GM23338 (cell line): ENCODE measurements at places on chromosomes 7 and 10. TPM values are rescaled to one million over a fixed set of nuclear protein-coding genes. Genes with fewer than 3 reads are reported as not detected.
A peak's percentile ranks its signal among the peaks of the same experiment; 100 is the strongest.

- peaks cover 14% of the 10 kb centered on the region for H3K4me1 ChIP-seq
- no peak for DNase-seq
- no peaks in the 10 kb centered on the region; the same call in 1 of the 2 replicates for H3K36me3 ChIP-seq
Measured at GRCh38 chr7:106010866-106011265, 47.8 kb downstream of the CDHR3 start.

GRCh38 chr7:156460858-156461627 lies 179.5 kb upstream of the RNF32 start:
- DNase-seq, result no peak
- no peaks in the 10 kb centered on the region for H3K27me3 ChIP-seq

GRCh38 chr7:82373926-82374635 lies 69.5 kb downstream of the CACNA2D1 start:
- H3K4me1 ChIP-seq, result peaks cover 6% of the 10 kb centered on the region
- no peak overlapping the region for H3K4me3 ChIP-seq
- no peak for DNase-seq
- H3K36me3 ChIP-seq, result no peaks in the 10 kb centered on the region
- no peaks in the 10 kb centered on the region for H3K27me3 ChIP-seq

DNA sequence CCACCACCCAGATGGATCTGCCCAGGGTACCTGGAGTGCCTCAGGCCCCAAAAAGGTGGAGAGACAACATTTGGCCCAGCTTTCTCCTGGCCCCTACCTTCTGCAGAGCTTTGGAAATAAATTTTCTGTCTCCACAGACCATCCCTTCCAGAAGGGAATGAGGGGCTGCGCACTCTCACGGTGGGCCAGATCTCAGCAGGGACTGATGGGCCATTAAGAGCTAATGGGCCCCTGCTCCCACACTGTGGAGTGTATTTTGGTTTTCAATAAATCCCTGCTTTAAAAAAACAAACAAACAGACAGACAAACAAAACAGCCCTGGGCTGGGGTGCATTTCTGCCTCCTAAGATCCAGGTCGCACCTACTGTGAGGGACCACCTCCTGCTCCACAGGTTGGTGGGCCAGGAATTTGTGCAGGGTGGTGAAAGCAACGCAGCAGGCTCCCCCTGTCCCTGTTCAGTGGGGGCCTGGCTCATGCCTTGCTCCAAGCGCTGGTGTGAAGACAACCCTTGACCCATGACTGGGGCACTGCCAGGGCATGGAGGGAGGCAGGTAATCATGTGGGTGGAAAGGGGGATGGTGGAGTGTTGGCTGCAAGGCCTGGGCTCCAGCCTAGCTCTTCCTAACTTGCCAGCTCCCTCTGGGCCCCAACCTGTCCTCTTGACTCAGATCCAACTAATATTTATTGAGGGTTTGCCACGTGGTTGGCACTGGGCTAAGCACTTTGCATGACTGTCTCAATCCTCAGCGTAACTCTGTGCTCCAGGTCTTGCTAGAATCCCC lies 88.5 kb downstream of the COL13A1 start:
- DNase-seq, result no peak
- no peak overlapping the region for H3K27ac ChIP-seq
- no peaks in the 10 kb centered on the region for H3K27me3 ChIP-seq
- no peak overlapping the region for H3K4me3 ChIP-seq
- no peaks in the 10 kb centered on the region for H3K4me1 ChIP-seq

DNA sequence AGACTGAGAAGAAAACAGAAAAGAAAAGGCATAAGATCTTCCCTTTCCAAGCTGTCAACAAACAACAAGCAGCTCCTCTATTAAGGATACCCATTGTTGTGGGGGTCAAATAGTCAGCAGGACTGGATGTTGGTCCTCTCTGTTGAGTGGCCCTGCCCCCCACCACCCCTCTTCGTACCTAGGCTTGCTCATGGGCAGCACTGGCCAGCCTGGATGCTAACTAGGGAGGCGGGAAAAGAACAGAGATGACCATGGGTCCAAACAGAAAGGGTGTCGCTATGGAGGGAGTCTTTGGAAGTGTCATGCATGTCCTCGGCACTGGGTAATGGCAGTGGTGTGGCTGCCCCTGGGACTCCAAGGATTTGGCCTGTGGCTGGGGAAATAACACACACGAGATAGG lies 45.6 kb downstream of the SPDYE5 start:
- no peak overlapping the region for H3K27ac ChIP-seq
- H3K36me3 ChIP-seq, result peaks cover 65% of the 10 kb centered on the region
- H3K4me3 ChIP-seq, result no peak overlapping the region
- no peaks in the 10 kb centered on the region for H3K4me1 ChIP-seq
- DNase-seq, result no peak
- no peaks in the 10 kb centered on the region for H3K27me3 ChIP-seq

DNA sequence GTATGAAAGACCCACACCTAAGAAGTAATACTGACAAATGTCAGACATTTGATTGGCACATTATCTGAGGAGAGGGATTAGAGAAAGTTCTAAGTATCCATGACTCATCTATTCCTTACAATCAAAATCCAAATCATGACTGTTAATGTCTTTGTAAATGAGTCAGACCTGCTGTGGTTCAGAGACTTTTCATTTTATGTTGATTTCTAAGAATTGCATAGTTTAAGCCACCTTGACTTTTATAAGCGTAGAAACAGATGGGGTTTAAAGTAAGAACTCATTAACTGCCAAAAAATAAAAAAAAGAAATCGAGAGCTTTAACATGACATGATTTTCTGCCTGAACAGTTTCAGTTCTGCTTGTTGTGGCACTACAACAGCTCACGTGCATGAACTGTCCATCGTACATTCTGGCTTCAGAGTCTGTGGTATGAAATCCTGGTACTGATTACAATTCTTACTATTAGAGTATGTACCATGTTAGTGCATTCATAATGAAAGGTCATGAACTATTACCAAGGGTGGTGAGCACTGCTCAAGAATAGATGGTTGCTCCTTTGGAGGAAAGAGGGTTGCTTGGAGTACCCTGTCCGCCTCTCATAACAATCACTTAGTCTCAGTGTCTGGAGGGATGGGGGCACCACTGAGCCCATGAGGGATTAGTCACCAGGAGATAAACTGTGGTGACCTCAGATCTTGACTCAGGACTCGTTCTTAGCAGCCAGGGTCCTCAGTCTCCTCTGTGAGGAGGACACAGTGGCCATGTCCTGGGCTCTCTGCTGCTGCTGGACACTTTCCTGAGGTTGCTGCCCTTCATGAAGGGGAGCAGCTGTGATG lies 42.2 kb downstream of the ACSM6 start:
- peaks cover 27% of the 10 kb centered on the region for H3K36me3 ChIP-seq
- peaks cover 8% of the 10 kb centered on the region for H3K4me1 ChIP-seq
- H3K4me3 ChIP-seq, result no peak overlapping the region
- peak overlapping the region; percentile 90; the same call in 1 of the 2 replicates for H3K27ac ChIP-seq
- H3K27me3 ChIP-seq, result no peaks in the 10 kb centered on the region
- no peak for DNase-seq

DNA sequence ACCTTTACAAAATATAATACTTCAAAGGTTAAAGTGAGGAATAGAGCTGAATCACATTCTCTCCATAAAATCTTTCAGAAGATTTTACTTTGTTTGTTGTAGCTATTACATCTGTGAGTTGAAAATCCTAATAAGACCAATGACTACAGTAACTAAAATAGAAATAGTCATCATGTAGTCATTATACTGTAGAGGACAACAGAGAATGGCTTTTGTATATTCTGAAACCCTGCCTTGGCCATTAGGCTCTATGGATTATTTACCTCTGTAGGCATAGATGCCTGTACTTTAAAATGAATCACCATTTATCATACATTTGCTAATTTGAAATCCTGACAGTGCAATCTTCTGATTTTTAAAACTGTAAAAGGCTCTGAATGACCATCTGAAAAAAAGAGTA lies 923.0 kb downstream of the REEP3 start:
- H3K27ac ChIP-seq, result no peak overlapping the region
- H3K4me3 ChIP-seq, result no peak overlapping the region
- no peaks in the 10 kb centered on the region for H3K36me3 ChIP-seq
- DNase-seq, result no peak
- no peaks in the 10 kb centered on the region for H3K4me1 ChIP-seq
- no peaks in the 10 kb centered on the region for H3K27me3 ChIP-seq

- H3K4me1 ChIP-seq, result no peaks in the 10 kb centered on the region
- H3K27me3 ChIP-seq, result no peaks in the 10 kb centered on the region
- no peaks in the 10 kb centered on the region for H3K36me3 ChIP-seq
- DNase-seq, result no peak
- no peak overlapping the region for H3K27ac ChIP-seq
Measured at GRCh38 chr7:67518580-67518979, 521.9 kb downstream of the TYW1 start.

DNA sequence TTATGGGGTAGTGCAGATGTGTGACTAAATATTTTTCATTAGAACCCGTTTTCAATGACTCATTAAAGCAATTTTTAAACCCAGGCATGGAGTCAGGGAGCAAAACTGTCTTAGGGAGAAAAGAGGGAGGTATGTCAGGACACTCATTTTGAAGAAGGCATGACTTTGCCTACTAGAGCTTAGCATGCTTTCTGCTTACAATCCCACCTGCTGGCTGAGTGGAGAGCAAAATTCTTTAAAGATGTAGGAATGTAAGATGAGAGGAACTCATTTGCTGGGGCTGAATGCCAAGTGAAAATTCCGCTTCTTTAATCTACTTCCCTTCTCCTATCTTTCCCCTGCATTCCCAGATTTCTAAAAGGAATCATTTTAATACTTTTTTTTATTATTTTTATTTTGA lies 232.6 kb downstream of the GALNT17 start:
- no peaks in the 10 kb centered on the region for H3K36me3 ChIP-seq
- peaks cover 13% of the 10 kb centered on the region for H3K4me1 ChIP-seq
- no peak overlapping the region for H3K4me3 ChIP-seq
- H3K27me3 ChIP-seq, result no peaks in the 10 kb centered on the region
- H3K27ac ChIP-seq, result peak overlapping the region; percentile 66; the same call in 1 of the 2 replicates
- peak; percentile 71 for DNase-seq

DNA sequence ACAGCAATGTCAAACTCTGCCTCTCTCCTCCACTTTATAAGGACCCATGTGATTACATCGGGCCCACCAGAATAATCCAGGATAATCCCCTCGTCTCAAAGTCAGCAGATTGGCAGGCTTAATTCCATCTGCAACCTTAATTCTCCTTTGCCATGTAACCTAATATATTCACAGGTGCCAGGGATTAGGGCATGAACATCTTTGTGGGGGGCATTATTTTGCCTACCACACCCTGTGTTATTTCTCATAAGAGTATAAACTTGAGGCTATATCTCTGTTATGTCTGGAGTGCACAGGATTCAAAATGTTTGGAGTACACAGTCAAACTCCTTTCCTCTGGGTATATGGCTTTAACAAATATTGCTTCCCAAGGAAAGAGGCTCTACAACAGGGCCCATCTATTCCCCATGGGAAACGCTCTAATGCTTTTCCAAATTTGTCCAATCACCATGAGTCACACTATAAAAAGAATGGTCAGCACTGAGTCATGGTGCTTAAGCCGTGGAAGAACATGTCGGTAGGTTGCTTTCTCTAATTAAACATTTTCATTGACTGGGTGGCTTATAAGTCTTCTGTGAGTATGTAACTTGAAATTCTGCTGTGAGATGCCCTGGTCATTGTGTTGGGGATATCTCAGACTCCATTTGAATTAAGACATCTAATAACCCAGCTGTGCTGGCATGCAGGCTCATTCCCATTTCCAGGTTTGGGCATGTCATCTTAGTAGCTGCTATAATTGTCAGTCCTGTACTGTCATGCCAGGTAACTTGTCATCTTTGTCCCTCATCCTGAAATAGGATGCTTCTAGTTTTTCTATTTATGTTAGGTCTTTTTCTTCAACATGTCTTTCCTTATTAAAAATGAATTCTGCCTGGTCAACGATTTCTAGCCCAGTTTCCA lies 11.5 kb upstream of the AKR1B10 start:
- no peak for DNase-seq
- H3K4me3 ChIP-seq, result no peak overlapping the region
- H3K27ac ChIP-seq, result no peak overlapping the region
- no peaks in the 10 kb centered on the region for H3K27me3 ChIP-seq
- H3K36me3 ChIP-seq, result no peaks in the 10 kb centered on the region
- H3K4me1 ChIP-seq, result no peaks in the 10 kb centered on the region

DNA sequence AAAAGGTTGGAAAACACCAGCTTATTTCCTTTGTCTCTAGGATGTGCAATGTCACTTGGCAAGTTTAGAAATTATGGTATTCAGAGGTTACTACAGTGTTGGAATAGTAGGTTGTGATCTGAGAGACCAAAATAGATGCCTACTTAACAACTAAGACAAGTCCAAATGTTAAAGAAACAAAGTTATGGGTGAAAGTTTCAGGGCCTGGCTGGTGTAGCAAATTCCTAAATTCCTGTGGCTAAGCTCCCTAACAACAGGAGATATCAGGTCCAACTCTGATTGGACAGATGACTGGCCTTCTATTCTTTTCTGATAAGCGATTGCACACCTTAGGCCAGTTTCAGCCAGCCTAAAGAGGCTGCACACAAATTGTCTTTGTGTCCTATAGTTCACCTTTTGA lies 873.5 kb downstream of the REEP3 start:
- no peaks in the 10 kb centered on the region for H3K27me3 ChIP-seq
- no peak overlapping the region for H3K27ac ChIP-seq
- H3K36me3 ChIP-seq, result no peaks in the 10 kb centered on the region
- no peak overlapping the region for H3K4me3 ChIP-seq
- no peak for DNase-seq
- peaks cover 11% of the 10 kb centered on the region; the same call in 1 of the 2 replicates for H3K4me1 ChIP-seq

- no peaks in the 10 kb centered on the region for H3K36me3 ChIP-seq
- peak; percentile 40 for DNase-seq
- H3K27ac ChIP-seq, result no peak overlapping the region
- peaks cover 81% of the 10 kb centered on the region for H3K27me3 ChIP-seq
- H3K4me1 ChIP-seq, result peaks cover 23% of the 10 kb centered on the region; the same call in 1 of the 2 replicates
Measured at GRCh38 chr7:155371331-155371883, 73.7 kb downstream of the INSIG1 start.

DNA sequence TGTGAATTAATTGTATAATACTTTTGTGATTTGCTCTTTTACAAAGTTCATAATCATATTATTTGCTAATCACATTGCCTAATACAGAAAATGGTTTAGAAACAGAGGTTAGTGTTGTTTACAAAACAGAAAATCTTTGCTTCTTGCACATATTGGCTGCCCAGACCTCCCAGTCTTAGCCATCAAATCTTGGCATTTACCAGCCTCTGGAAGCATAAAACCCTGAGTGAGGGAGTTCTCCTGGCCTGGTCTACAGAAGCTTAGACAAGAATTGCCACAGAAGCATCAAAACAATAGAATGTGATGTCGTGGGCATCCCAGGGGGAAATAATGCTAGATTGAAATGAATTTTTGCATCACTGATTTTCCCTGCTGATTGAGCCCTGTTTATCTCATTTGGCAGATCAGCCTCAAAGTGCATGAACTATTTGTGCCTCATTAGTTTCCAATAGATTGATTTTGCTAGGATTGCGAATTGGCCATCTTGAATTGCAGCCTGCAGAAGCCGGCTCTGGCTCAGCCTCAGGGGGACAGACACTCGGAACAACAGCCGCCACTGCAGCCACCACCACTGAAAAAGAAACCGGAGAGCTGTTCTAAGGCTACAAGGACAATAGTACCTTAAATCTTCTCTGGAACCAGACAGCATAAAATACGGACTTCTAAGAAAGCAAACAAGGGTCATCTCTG lies 11.1 kb upstream of the SORBS1 start:
- no peaks in the 10 kb centered on the region for H3K4me1 ChIP-seq
- no peak for DNase-seq

The CLCN1 gene
- total RNA-seq, result 0.23 and 0.38 TPM in 2 replicates

The GPR141 gene
- 0.80 TPM in 1 of 2 replicates, not detected in the other for total RNA-seq

The STEAP2 gene
- total RNA-seq, result 20.9 and 22.0 TPM in 2 replicates

The GRM8 gene
- 2.0 and 6.6 TPM in 2 replicates for total RNA-seq

The SLC26A3 gene
- not detected in 2 replicates for total RNA-seq

The IFIT1B gene
- total RNA-seq, result not detected in 2 replicates

The ADAM8 gene
- 5.5 and 7.4 TPM in 2 replicates for total RNA-seq

The NFE2L3 gene
- total RNA-seq, result 129 and 142 TPM in 2 replicates

The MBL2 gene
- total RNA-seq, result not detected in 2 replicates

The COL13A1 gene
- 7.1 and 8.6 TPM in 2 replicates for total RNA-seq
